Memory B cell (primary cell): ENCODE measurements at places on chromosomes 16 and 17.

DNA sequence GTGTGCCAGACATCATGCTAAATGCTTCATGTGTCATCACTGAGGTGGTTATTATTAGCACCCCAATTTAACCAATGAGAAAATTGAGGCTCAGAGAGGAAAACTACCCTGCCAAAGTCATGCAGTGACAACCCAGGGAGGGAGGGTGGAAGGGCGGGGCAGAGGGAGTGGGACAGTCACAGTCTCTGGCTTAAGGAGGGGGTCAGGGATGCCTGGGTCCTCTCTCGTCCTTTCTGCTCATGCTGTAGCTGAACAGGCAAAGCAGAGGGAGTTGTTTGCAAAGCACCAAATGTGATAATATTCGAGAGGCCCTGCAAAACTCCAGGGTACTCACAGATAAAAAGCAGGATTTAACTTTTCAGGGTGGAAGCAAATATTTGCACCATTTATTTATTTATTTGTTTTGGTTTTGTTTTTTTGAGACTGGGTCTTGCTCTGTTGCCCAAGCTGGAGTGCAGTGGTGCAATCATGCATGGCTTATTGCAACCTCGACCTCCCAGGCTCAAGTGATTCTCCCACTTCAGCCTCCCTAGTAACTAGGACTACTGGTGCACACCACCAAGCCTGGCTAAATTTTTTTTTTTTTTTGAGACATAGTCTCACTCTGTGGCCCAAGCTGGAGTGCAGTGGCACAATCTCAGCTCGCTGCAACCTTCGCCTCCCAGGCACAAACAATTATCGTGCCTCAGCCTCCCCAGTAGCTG is 47.9 kb upstream of the NKD1 start:
- DNase-seq = no peak

GRCh38 chr17:78933959-78934568 is 8.9 kb upstream of the TIMP2 start:
- no peak for DNase-seq

DNA sequence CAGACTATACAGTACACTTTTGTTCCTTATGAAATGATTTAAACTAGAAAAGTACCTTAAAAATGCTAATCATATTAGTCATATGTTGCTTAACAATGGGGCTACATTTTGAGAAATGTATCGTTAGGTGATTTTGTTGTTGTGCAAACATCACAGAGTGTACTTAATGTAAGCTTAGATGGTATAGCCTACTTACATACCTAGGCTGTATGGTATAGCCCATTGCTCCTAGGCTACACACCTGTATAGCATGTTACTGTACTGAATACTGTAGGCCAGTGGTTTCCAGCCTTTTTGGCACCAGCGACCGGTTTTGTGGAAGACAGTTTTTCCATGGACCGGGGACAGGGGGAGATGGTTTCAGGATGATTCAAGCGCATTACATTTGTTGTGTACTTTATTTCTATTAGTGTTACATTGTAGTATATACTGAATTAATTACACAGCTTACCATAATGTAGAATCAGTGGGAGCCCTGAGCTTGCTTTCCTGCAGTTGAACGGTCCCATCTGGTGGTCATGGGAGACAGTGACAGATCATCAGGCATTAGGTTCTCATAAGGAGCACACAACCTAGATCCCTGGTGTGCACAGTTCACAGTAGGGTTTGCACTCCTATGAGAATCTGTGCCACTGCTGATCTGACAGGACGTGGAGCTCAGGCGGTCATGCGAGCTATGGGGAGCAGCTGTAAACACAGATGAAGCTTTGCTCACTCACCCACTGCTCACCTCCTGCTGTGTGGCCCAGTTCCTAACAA is 35.0 kb upstream of the MRC2 start:
- DNase-seq = no peak

DNA sequence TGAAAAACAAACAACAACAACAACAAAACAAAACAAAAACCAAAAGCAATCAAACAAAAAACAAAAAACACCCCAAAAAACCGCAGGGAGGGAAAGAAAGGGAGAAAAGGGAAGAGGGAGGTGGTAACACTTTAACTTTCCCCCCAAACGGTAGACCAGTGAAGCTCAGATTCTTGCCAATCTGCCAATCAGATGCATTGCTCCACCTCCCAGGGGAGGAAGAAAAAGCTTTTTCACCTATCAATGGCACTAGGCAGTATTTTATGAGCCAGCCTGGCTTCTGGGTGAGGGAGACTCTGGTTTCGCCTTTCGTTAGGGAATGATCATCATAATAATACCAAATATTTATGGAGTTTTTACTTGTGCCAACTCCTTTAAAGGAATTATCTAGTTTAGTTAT is 94.1 kb downstream of the GPR139 start:
- DNase-seq = no peak

DNA sequence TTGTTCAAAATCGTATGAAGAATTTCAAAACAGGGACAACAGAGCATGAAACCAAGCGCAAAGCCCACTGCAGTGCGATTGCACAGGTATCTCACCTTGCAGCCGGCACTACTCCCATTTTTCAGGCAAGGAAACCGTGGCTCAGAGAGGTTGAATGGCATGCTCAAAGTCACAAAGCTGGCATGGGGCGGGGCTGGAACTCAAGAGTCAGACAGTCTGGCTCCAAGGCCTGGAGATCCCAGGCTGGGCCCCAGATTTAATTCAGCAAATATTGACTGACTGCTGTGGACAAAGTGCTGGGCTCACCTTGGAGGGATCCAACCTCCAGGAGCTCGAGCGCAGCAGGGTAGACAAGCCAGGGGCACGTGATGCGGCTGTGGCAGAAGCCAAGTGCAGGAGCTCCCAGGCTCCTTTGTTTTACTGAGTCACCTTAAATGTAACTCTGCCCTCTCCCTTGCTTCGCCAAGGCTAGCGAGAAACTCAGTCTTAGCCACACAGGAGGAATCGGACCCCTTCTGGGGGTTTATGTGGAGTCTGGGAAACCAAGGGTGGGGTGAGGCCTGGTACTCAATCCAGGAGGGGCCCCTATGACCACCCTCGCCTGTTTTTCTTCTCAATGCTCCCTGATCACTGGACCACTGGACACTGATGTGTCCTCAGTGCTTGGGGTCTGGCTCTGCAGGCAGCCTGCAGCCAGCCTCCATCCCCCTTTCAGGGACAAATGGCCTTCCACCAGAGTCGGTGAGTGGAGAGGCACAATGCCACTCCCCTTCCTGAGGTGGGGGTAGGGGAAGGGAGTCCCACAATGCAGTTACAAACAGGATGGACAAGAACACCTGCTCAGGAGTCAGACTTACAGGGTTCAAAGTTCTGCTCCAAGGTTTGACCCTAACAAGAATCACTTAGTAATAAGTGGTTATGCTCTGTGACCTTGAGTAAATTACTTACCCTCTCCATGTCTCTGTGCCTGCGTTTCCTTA is 3.9 kb upstream of the SPATA20 start:
- DNase-seq = no peak

DNA sequence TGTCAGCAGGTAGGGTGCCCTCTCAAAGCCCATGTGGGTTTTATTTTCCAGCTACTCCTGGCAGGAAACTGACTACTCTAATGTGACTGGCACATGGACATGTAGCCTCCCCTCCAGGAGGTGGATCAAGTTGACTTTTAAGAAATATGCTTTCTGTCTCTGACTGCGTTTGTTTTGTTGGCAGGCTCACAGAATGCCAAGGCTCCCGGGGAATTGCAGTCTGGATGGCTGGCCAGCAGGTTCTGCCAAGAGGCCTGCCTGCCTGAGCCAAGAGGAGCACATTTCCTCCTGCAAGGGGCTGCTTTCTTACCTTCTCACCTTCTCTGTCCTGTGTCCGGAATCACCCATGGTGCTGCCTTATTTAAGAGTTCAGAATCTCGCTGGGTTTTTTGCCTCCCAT is 217.3 kb upstream of the ERCC4 start:
- no peak for DNase-seq

DNA sequence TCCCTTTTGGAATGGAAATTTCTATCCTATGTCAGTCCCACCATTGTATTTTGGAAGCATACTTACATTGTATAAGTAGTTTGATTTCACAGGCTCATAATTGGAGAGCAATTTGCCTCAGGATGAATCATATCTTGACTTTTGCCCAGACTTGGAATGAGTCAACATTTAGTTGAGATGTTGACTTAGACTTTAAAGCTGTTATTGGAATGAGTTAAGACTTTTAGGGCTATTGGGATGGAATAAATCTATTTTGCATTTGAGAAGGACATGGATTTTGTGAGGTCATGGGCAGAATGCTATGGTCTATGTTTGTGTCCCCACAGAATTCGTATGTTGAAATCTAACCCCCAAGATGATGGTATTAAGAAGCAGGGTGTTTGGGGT is 12.2 kb upstream of the ZNF594 start:
- DNase-seq = no peak

GRCh38 chr17:47862621-47863440 is 11.9 kb upstream of the SP6 start:
- no peak for DNase-seq

- DNase-seq = no peak
These were observed 304.0 kb downstream of the MAF start for GRCh38 chr16:79296491-79296890.

- no peak for DNase-seq
These were observed 10.4 kb downstream of the KCNH6 start for GRCh38 chr17:63533433-63534077.

DNA sequence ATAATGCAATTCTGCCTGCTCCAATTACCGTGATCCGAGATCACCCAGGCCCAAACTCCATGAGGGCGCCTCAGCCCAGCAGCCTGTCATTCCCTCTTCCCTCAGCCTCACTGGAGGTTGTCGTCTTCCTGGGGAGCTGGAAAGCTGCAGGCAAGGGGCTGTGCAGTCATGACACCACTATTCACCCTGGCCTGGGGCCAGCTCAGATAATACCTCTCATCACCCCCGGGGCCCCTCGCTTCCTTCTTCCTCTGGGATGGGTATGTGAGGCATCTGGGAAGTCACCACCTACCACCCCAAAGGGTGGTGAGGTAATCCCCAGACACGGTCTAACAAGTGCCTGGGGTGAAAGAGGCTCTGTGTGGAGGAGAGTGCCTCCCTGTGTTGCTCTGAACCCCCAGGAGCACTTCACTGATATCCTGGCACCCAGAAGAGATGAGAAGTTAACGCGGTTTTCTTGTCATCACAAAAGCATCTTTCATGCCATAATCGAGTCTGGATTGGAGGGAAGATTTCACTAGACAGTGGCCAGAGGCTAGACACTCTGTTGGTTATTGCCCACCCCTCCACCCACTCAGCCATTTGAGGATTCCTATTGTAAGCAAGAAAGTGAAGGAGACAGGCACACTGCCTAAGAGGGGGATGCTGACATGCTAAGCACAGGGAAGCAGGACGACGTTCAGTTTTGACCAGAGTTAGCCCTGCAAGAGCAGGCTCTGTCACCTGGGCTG is 18.4 kb downstream of the CFAP20 start:
- DNase-seq = no peak

DNA sequence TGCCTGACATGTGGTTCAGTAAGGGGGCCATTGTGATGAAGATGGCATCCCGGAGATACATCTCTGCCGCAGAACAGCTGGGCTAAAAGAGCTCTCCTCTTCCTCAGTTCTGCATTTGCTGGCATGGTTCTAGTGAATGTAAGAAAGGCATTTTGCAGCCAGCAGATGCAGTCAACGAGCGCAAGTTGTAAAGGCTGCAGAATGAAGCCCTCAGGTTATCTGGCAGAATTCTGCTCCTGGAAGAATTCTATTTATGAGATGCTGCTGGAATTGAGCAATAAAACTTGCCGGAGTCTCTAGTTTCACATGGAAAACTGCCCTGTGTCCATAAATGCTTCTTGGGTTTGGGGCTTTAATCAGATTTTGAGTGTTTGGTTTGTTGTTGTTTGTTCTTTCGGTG is 176.8 kb upstream of the HSBP1 start:
- no peak for DNase-seq

GRCh38 chr17:31645351-31645750 is 213.7 kb downstream of the COPRS start:
- DNase-seq = no peak

- DNase-seq = no peak
These were observed 5.7 kb downstream of the CDC42EP4 start for GRCh38 chr17:73305845-73306836.

GRCh38 chr16:49575346-49576172 is 202.0 kb downstream of the C16orf78 start:
- DNase-seq = peak; percentile 10

DNA sequence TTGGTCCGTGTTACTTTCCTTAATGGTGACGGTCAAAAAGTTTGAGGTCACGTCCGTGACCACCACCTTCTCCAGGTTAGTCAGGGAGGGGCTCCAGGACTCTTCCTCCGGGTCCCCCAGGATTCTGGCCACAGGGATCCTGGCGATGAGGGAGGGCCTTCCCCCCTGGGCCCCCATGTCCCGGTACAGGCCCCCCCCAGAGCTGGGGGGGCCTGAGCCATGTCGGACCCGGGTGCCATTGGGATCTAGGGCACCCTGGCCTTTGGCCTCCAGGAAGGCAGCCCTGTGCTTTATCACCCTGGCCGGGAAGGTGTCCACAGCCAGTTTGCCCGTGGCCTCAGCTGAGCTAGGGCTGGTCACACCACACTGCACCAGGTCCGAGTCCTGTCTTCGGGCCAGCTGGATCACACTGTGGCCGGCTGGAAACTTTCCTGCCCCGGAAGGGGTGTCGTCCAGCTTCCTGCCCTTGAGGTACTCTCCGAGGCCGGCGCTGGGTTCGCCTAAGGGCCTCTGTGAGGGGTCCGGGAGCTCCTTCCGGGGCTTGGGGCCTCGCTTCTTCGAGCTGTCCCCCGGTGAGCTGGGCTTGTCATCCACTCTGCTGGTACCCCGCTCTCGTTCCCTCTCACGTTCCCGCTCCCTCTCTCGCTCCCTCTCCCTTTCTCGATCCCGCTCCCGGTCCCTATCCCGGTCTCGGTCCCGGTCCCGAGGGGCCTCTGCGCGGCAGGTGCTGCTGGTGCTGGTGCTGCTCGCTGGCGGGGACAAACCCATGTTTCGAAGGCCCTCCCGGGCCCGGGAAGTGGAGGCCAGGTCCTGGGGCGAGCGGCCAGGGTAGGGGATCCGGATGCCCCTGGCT is 2.0 kb downstream of the CBX8 start:
- no peak for DNase-seq

- DNase-seq = no peak
These were observed 82.9 kb downstream of the AIPL1 start for GRCh38 chr17:6352016-6352415.

DNA sequence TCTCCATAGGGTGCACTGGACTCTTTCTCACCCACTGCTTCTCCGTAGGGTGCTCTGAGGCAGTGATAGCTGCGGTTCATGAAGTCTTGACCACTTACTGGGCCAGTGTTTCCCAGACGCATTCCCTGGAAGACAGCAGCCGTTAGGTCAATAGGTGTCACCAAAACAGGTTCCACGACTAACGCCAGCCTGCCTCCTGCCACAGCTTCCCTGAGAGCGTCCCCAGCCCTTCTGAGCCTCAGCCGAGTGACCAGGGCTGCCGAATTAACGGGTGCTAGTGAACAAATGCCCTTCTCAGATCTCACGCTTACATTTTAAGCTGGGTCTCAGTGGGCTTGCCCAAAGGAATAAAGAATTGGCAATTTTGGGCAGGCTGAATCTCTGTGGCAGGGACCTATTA is 188.7 kb upstream of the TNRC6C start:
- DNase-seq = no peak

DNA sequence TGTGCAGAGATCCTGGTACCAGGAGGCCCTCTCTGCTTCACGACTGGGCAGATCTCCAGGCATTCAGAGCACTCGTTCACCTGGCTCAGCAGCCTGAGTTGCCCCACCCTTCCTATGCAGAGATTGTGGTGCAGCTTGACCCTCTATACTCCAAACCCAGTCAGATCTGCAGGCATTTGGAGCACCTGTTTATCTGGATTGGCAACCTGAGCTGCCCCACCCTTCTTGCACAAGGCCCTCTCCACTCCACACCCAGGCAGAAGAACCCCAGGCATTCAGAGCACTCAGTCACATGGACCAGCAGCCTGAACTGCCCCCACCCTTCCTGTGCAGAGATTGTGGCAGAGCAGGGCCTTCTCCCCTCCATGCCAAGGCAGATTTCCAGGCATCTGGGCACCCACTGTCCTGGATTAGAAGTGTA is 88.4 kb upstream of the CDH5 start:
- no peak for DNase-seq
